Jurkat, Clone E6-1 (cell line): ENCODE measurements at places on chromosomes 7 and 10.

DNA sequence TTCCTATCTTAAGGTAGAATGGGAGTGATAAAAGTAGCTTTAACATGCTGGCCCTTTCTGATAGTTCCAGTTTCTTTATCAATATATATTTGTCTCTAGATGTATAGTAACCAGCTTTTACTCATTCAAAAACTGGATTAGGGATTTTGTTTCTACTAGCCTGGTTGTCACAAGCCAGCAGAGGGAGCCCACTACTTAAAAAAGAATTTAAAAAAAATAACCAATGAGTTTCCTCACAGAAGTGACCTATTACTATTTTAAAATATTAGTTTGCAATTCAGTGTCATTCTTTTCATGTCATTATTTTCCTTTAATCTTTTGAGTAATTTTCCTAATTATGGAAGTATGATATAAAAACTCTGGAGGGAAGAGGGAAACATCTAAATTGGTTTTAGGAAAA lies 142.1 kb downstream of the PHTF2 start:
- peak; percentile 25 for DNase-seq

DNA sequence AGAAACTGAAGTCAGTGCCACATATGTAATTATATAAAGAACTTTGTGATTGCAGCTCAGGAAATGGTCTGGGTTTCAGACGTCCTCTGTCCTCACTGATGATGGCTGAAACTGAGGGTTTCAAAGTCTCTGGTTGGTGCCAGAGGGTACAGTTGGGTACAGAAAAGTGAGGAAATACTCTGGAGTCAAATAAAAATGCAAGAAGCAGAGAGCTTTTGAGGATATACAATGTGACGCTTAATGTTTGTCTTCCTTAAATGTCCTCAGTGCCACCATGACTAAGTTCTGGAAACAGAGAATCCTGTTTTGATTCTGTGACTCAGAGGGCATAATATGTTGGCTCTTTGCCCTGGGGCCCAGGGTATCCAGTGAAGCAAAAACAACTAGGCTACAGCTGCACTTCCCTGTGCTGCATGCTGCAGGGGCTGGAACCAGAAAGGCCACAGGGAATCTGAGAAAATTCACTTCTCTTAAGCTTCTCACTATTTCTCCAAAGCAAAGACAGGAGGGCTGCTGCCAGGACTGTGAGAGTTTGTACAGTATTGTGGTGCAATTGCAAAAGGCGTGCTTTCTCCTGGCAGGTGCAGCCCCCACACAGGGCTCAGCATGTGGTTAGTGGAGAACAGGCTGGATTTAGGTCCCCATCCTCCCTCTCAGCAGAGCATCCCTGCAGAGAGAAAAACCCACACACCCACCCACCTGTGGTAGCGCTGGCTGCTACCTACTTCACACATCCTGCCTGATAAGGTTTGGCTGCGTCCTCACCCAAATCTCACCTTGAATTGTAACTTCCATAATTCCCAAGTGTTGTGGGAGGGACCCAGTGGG lies 169.5 kb upstream of the SVIL start:
- DNase-seq: peak; percentile 69

DNA sequence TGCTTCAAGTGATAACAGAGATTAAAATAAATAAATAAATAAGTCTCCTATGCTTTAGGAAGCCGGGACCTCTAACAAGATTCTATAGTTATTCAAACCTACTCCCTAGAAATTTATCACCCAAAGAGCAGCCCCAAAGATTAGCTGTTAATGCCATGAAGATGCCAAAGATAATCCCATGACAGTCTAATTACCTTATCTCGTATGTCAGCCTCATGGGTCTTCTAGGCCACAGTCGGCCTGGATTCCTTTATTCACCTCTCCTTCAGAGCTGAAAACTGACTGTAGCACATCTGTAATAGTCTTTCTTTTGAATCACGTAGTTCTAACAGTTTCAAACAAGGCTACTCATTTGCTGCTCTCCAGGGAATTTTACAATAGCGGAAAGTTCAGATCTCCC lies 24.2 kb downstream of the COL1A2 start:
- no peak for DNase-seq

GRCh38 chr10:16843252-16843870 lies 26.1 kb upstream of the RSU1 start:
- DNase-seq: peak; percentile 72

DNA sequence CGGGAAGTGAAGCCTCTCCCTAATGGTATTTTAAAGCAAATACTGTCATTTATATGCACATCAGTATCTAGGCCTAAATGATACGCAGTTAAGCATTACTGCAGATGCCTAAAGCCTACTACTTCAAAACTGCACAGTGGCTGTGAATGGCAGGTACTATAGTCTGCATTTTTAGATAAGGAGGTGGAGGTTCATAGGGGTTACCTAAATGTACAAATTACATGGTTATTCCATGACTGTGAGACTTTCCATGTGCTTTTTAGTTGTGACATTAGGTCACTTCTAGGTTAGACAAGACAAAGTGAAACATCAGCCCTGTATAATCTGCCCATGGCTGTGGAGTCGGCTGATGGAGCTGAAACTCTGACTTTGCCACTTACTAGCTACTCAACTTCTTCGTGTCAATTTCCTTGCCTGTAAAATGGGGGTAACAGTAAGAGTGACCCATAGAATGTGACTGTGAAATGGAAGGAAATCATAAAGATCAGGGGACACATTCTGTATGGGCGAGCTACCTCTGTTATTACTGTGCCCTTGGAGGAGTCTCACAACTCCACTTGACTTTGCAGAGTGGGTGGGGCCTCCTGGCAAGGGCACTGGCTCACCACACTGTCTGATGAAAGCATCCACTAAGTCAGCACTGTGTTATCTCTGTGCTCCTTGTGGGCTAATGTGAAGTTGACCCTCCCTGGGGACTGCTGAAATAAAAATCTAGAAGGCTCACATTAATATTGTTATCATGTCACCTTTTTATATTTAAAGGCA lies 239.4 kb downstream of the TNS3 start:
- DNase-seq: no peak

DNA sequence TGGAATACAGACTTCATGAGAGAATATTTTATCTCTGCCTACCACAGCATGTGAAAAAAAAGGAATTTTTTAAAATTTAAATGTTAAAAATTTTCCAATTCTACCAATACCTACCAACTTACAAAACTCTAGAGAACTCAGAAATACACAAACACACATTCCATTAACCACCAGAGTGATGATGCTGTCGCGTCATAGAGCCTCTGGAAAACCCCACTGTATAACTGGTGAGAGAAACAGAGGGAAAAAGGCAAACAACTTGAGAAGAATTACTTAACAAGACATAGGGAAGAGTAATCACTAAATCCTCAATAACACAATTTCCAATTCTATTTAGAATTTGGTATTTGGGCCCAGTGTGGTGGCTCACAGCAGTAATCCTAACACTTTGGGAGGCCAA lies 6.2 kb upstream of the SPOCK2 start:
- DNase-seq: no peak

- DNase-seq: no peak
These were observed 81.6 kb upstream of the ANLN start for GRCh38 chr7:36308031-36308430.

- no peak for DNase-seq
These were observed 113.5 kb downstream of the LARP4B start for GRCh38 chr10:818010-818409.
